ENCODE measurements at places on chromosomes 6 and 20.

DNA sequence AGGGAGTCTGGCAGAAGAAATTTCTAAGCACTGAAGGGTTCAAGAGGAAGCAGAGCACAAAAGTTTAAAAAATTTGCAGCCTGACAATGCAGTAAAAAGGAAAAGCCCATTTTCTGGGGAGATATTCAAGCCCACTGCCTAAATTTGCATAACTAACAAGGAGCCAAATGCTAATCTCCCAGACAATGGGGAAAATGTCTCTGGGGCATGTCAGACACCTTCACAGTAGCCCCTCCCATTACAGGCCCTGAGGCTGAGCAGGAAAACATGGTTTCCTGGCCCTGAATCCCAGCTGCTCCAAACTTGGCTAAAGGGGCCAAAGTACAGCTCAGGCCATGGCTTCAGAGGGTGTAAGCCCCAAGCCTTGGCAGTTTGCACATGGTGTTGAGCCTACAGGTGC, 908.5 kb upstream of the MANEA start:
- DNase-seq: no peak

GRCh38 chr6:170234419-170234818, 56.5 kb downstream of the DLL1 start:
- no peak for DNase-seq

DNA sequence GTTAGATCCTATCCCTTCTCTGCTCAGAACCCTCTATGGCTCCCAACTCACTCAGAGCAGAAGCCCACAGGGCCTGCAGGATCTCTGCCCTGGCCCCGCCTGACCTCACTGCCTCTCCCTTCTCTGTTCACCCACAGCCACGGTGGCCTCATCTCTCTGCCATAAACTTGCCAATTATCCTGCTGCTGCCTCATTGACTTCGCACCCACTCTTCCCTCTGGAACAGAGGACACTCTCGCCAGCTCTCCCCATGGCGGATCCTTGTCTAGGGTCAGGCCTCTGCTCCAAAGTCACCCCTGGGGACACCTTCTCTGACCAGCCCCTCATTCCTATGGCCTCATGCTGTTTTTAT, 86.4 kb downstream of the CEBPB start:
- no peak for DNase-seq

DNA sequence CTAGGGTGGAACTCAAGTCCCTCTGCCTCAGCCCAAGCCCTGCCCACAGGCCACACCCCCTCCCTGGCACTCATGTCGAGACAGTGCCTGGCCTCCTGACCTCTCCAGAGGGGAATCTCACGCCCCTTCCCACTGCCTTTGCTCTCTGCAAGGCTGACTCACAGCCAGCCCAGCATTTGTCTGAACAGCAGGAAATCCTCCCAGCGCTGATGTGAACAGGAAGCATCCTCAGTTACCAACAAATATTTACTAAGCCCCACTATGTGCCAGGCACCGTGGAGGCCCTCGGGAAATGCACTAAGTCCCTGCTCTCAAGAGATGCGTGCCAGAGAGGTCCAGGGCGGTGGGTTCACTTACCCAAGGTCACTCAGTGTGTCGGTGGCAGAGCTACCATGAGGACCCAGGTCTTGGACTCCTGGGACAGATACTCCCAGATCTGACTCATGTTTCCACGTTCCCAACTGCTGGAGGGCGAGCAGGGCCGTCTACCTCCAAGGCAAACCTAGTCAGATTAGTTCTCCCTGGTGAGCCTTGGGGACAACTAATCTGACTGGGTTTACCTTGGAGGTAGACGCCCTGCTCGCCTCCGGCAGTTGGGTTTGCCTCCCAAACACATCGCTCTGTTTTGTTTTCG, 7.8 kb downstream of the ADA start:
- peak; percentile 82 for DNase-seq

GRCh38 chr6:167987396-167988153, 9.9 kb upstream of the KIF25 start:
- no peak for DNase-seq

DNA sequence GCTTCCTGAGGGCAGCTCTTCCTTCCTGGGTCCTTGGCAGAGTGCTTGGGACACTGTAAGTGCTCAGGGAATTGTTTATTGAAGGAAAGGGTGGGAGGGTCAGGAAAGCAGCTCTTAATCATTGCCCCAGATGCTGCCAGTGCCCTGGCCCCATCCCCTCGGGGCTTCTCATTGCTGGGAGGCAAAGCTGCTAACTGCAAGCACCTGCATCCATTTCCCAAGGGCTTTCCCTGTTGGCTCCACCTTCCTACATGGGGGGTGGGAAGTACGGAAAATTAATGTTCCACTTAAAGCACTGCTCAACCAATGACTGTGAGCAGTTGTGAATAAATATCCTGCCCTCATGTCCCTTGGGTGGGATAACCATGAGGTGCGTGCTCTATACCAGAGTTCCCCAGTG, 56.4 kb downstream of the NDUFAF5 start:
- DNase-seq: no peak

DNA sequence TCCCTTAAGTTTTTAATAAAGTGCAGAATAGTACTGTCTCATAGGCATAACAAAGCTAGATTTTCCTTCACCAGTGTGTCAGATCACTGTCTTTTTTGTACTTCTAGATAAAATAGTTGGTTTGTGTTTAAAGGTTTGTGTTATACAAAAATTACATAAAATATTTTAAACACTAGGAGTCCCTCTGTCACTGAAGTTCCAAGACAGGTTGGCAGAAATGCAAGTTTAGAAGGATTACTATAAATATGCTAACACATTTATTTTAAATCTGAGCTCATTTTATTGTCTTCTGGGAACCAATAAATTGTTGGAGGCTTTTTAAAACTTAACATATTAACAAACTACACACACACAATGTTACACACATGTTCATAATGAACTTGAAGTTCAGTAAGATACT, 30.8 kb upstream of the RUNX2 start:
- DNase-seq: no peak

DNA sequence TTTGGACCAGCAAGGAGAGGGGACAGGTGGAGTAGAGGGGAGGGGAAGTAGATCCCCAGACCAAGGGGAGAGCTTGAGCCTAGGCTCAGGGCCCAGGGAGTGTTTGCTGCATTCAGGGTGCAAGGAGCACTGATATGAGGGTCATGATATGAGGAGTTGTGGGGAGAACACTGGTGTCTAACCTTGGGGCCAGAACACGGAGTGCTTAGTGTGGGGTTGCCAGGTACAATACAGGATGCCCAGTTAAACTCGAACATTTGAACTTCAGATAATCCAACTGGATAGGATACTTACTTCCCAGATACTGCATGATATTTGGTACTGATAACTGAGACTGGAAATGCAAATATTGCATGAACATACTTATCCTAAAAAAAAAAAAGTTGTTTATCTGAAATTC, 2.4 kb downstream of the SLC22A1 start:
- no peak for DNase-seq

- DNase-seq: no peak
Measured at GRCh38 chr6:99181174-99181573, 168.3 kb downstream of the FAXC start.

- no peak for DNase-seq
Measured at GRCh38 chr6:21748343-21749056, 154.9 kb downstream of the SOX4 start.
